GM04504 (cell line): ENCODE measurements at places on chromosomes 12 and 14.

DNA sequence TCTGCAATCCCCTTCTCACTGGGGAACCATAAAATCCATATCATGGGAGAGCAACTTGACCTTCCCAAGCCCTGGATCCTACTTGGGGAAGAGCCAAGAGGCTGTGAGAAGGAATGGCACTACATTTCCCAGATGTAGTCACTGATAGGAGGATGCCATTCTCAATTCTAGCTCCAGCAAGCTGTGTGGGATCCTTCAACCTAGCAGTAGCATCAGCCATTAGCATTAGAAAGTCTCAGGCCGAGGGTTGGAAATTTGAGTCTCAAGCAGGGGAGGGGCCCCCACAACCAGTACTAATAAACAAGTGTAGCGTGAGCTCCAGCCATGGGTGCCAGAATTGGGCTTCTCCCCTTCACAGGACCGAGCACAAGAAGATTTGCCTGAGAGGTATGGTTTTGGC, 84.3 kb upstream of the NELL2 start:
- no peak for DNase-seq

DNA sequence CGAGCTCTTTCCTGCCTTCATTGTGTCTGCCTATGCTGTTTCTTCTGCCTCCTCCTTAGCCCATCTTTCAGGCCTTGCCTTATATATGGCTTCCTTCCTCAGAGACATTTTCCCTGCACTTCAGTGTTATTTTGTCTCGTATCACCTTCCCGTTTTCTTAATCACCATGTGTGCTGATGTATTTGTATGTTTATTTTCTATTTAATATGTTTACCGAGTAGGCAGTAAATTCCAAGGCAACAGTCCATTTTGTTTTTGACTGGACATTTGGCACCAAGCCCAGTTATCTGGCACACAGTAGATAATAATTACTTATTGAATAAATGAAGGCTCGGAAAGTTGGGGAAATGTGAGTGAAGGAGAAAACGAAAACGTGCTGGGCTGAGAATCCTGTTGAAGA, 4.6 kb upstream of the POU6F1 start:
- no peak for DNase-seq

GRCh38 chr12:47021298-47021697, 58.1 kb upstream of the PCED1B start:
- DNase-seq, result peak; percentile 78

- no peak for DNase-seq
Observed at GRCh38 chr12:46892887-46893286, 67.1 kb upstream of the SLC38A4 start.

- no peak for DNase-seq
Observed at GRCh38 chr14:98909251-98909944, 362.6 kb downstream of the BCL11B start.

DNA sequence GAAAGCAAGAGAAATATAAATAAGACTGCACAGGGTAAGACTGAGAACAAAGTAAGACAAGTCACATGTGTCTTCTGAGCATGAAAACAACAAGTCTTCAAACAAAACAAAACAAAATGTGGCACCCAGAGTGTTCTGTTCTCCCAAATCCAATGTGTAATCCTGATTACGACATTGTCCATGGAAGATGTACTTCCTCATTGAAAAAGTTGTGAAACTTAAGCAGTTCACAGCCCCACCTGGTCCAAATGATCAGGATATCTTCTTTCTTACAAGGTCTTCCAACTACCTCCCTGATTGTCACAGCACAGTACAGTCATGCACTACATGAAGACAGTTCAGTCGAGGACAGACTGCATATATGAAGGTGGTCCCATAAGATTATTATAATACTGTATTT, 23.3 kb upstream of the NEK9 start:
- DNase-seq, result no peak

DNA sequence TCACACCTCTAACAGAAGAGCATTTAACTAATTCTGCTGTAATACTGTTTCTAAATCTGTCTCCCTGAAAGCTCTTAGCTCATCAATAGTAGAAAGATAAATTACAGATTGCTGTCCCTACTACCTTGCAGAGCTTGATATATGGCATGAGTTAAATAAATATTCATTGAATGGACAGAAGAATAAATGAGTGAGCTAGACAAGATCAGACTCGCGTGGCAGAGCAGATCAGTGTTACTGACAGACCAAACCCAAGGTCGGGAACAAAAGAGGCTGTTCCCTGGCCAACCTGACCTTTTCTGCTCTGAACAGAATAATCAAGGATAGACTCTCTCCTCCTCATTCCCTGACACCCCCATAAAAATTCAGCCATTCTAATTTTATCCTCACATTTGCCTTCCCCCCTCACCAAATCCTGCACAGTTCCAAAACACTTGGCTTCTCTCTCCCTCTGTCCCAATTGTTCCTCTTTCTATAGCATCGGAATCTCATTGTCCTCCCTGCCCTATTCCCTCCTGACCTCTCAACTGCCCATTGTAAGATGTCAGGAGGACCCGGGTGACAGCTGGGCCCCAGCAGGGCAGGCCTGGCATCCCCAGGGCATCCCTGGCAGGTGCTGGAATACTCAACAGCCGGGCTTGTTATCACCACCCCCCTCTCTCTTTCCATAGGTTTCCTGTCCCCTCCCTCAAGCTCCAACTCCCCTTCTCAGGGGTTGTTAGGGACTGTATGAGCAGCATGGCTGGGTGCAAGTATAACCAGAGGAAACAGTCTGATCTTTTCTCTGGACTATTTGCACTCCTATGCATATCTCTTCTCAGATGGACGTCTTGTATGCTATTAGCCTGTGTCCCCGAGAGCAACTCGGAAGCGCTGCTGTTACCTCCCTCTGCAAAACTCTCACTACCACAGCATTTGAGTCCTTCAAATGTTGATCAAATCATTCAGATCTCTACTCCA, 19.9 kb downstream of the NEUROD4 start:
- DNase-seq, result no peak

GRCh38 chr12:19431407-19432308, 7.6 kb upstream of the AEBP2 start:
- peak; percentile 59 for DNase-seq

- DNase-seq, result no peak
Observed at GRCh38 chr12:116731801-116732200, 6.1 kb downstream of the SPRING1 start.

- no peak for DNase-seq
Observed at GRCh38 chr12:115811929-115812328, 465.6 kb downstream of the MED13L start.

GRCh38 chr12:104605685-104606084, 148.9 kb downstream of the CHST11 start:
- DNase-seq, result no peak

DNA sequence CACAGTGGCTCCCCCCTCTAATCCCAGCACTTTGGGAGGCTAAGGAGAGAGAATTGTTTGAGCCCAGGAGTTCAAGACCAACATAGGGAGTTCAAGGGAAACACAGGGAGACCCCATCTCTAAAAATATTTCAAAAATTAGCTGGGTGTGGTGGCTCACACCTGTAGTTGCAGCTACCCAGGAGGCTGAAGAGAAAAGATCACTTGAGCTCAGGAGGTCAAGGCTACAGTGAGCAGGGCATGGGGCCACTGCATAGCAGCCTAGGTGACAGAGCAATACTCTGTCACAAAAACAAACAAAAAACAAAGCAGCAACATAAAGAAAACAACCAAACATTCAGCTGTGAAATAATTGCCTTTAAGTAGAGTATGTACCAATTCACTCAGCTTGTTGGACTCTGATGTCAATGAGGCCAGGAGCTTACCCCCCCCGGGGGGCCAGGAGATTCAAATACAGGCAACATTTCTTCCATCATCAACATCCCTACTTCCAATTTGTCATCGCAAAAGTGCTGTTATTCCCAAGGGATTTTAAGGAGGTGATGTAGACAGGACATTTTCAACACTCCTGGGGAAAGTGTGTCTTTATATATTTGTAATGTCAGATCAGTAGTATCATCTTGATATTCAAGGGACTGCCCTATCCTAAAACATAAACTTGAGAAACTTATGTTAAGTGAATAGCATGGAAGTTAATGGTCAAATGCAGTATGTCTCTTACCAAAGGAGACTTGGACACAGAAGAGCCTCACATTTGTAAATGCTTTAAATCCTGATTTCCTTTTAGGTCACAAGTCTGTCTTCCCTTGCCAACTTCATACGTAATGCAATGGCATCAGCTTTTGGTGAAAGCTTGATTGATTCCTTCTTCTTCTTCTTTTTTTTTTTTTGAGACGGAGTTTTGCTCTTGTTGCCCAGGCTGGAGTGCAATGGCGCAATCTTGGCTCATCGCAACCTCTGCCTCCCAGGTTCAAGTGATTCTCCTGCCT, 40.6 kb upstream of the AEBP2 start:
- no peak for DNase-seq

DNA sequence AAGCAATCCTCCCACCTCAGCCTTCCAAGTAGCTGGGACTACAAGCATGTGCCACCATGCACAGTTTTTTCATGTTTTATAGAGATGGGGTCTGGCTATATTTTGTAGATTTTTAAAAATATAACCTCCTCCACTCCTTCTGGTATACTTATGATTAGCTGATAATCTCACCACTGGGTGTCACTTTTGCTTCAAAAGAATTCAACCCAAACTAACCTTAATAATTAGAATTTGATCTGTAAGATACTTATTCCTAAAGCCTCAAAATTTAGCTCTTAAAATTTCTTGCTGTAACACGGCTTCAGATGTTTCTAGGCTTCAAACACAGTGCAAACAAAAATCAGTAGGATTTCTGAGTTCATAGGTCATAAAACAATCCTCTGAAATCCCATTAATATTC, 130.3 kb downstream of the CEP83 start:
- DNase-seq, result no peak

- no peak for DNase-seq
Observed at GRCh38 chr12:65122703-65123102, 1.6 kb upstream of the WIF1 start.

DNA sequence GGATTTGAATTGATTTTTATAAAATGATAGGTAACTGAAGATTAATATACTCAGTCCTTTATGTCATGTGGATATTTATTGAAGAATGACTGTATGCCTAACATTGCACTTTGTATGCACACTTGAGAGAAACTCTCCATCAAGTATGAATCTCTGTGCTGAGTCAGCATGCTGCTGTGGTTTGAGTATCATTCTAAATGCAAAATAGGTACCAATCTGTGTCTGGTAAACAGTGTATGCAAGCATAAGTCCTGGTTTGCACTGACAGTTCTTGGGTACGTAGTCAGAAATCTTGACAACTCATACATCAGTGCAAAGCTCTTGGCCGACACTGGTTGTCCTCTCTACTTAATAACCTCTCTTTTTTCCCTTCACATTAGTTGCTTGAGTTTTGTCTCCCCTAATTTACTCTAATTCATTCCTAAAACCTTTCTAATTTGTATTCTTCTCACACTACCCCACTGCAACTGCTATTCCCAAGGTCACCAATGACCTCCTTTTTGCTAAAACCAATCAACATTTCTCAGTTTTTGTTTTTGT, 21.8 kb downstream of the MGAT4C start:
- DNase-seq, result no peak

GRCh38 chr12:109443794-109444193, 33.3 kb downstream of the KCTD10 start:
- no peak for DNase-seq

- no peak for DNase-seq
Observed at GRCh38 chr12:113634474-113634873, 162.8 kb upstream of the LHX5 start.

GRCh38 chr14:51783765-51784164, 76.6 kb upstream of the GNG2 start:
- DNase-seq, result peak; percentile 55

GRCh38 chr12:122232691-122233090, 6.8 kb upstream of the DIABLO start:
- DNase-seq, result no peak

GRCh38 chr12:94769776-94770759, 119.7 kb upstream of the TMCC3 start:
- no peak for DNase-seq

- no peak for DNase-seq
Observed at GRCh38 chr12:30816742-30817465, 62.2 kb upstream of the CAPRIN2 start.

- DNase-seq, result no peak
Observed at GRCh38 chr12:12791756-12792369, 6.4 kb downstream of the APOLD1 start.

- DNase-seq, result no peak
Observed at GRCh38 chr14:24280797-24281460, 9.5 kb upstream of the RABGGTA start.

DNA sequence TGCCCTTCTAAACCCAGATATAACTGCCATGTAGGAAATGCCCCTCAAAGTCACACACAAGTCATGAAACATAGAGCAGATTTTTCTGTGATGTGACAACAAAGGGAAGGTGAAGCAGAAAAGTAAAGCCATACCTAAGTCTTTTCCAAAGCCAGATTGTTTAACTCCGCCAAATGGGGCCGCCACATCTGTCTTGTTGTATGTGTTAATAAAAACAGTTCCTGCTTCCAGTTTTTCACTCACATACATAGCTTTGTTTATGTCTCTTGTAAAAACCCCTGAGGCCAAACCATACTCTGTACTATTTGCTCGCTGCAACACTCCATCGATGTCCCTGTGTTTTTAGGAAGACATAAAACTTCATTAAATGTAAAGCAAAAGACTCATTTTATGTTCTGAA, 40.3 kb downstream of the NOPCHAP1 start:
- no peak for DNase-seq

GRCh38 chr12:122326586-122326985, 60.3 kb upstream of the VPS33A start:
- DNase-seq, result no peak

GRCh38 chr14:60051721-60052221, 40.0 kb upstream of the PCNX4 start:
- DNase-seq, result no peak

DNA sequence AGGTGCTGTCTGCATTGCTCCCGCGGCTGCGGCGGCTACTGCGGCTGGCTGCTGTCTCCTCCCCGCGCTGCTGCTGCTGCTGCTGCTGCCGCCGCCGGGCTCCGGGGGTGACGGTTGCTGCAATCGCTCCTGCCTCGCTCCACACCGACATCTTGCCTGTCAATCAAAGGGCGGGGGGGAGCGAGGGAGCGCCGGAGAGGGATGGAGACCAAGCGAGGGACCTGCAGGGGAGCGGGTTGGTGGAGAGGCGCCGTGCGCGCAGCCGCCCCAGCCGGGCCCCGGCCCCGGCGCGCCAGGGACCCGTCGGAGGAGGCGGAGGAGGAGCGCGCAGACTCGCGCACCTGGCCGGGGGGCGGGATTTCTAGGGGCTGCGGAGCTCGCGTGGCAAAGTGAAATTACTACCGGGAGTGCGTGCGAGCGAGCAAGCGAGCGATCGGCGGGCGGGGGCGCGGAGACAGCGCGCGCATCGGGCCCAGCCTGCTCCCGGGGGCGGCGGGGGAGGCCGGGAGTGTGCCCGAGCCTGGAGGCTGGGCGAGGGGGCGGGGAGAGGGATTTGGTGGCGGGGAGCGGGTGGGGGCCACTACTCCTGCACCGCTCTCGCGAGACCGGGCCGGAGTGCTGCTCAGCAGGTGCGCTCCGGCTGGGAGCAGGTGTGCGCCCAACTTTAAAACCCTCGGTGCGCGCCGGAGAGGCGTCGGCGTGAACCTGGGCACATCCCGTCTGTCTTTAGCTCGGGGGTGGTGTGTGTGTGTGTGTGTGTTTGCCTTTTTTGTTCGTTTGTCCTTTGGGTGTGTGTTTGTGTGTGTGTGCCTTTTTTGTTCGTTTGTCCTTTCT, at the start of gene KSR2:
Gene KSR2 (minus strand): TSS at position 165 of the 834 bp plus-strand sequence. CDS start 735 bp downstream, outside the sequence.
- DNase-seq, result no peak

- no peak for DNase-seq
Observed at GRCh38 chr14:55381561-55381960, 30.1 kb downstream of the ATG14 start.
